ENCODE measurements at places on chromosomes 2 and 18.

GRCh38 chr2:192030289-192030688 is 164.4 kb downstream of the TMEFF2 start:
- DNase-seq: no peak

DNA sequence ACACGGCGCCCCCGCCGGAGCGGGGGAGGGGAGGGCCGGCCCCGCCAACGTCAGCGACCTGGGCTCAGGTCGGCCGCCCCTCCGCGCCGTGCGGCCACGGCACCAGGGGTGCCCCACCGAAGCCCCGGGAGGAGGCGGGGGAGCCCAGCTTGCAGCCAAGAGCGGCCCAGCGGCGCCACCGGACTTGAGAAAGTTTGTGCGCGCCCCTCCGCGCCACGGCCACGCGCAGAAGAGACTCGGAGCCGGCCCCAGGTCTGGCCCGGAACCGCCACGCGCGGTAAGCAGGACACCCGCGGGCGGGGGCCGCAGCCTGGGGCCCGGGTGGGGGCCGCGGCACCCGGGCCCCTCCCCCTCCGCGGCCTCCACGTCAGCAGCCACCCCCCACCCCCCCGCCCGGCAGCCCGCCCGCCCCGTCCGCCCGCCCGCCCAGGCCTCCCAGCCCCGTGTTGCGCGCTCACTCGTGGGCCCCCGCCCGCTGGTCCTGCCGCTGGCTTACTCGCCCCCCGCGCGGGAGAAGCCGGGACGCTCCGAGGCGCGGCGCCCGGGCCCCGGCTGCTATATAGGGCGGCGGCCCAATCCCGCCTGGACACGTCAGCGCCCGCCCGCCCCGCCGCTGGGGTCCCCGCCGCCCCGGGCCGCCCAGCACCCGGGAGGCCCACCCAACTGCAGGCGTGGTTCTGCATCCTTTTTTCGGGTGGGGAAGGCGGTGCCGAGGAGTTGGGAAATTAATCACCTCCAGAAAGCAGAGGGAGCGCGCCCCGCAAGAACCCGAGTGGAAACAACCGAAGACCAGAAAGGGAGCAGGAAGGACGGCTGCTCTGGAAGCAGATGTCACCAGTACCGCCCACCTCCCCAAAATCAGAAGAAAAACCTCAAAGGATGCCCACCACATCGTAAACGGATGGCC is 42.9 kb downstream of the HDLBP start:
- DNase-seq: peak; percentile 89

GRCh38 chr2:67243919-67244318 is 153.2 kb upstream of the ETAA1 start:
- no peak for DNase-seq

- no peak for DNase-seq
Observed at GRCh38 chr2:101827246-101827645, 129.7 kb downstream of the MAP4K4 start.

DNA sequence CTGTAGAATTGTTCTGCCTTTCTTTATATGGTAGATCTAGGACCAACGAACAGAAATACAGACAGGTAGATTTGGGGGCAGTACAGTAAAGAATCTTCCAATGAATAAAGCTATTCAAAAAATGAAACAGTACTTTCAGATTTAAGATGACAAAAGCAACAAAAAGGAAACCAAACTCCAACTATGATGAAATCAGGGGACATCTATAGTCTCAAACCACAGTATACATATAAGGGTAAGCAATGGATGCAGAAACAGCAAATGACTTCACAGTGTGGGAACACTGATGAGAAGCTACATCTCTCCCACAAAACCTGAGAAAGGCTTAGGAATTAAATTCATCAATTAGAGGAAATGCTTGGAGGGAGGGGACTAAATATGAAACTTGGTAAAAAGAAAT is 202.5 kb downstream of the CTNNA2 start:
- no peak for DNase-seq

DNA sequence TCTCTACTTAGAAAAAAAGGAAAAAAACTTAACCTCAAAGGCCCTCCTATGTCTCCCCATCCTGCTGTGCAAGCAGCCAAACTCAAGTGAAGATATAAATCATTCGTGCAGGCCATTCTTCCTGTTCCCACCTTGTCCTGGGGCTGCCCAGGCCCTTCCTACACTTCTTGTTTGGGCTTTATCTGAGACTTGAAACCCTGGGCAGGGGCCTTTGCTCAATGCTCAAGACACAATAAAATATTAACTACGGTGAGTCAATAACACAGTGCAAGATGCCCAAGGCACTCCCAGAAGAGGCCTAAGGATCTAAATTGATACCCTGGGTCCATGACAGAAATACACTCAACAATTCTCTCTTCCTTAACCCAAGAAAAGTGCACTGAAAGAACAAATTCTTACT is 67.6 kb downstream of the TBC1D8 start:
- DNase-seq: no peak

GRCh38 chr2:168738062-168738461 is 64.4 kb upstream of the NOSTRIN start:
- DNase-seq: no peak

- DNase-seq: no peak
Observed at GRCh38 chr2:141317986-141318385, 812.8 kb downstream of the LRP1B start.

- DNase-seq: peak; percentile 57
Observed at GRCh38 chr2:197131558-197131855, 179.1 kb downstream of the ANKRD44 start.

DNA sequence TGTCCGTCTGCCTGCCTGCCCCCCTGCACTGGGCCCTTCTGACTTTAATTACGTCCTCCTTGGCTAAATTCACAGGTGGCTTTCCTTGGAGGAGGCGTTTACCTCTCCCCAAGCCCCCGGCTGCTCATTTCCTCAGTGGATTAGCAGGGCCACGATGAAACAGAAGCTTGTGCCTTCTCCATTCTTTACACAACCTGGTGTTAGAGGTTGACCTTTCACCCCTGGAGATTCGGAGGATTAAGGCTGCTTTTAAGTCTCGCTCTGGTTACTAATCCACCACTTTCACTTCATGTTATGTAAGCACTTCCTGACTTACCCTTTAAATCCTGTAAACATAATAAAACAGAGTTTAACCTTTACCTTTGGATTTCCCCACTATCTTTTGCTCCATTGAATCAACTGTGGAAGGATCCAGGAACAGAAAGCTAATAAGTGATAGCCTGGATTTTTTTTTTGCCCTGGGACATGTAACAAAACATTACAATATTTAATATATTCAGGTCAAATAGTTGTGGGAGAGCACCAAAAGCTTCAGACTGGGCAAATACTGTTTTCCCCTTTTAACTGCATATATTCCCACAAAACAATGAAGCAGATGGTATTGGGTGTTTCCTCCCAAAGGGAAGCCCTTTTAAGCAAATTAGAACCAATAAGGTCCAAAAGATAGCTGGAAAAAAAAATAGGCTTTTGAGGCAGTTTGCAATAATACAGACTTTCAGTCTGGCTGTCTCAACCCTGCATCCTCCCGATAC is 370.2 kb downstream of the EN1 start:
- DNase-seq: no peak

- DNase-seq: peak; percentile 33
Observed at GRCh38 chr2:102839668-102840388, 78.0 kb downstream of the TMEM182 start.

DNA sequence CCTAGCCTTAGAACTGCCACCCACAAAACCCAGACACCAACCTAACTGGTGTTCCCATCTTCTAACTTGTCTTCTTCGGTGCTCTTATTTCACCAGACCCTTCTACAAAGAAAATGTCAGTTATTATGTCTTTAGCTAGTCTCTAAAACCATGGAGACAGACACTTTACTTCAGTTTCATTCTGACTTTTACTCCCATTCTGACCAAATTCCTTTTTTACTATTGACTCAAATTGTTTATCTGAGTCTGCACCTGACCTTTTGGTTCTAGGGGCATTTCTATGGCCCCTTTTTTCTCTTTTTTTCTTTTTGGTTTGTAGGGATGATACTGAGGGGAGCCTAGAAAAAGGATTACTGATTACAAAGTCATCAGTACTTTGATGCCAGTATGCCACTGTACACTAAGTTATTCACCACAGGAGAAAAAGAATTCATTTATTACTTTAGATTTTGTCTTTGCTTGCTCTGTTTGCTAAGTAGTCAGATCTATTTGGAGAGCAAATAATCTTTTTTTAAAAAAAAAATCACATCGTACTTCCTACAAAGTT is 6.8 kb upstream of the SLC1A4 start:
- peak; percentile 71 for DNase-seq

GRCh38 chr2:25000503-25001324 is 29.0 kb upstream of the DNAJC27 start:
- no peak for DNase-seq

- no peak for DNase-seq
Observed at GRCh38 chr18:25144820-25145219, 207.1 kb downstream of the ZNF521 start.

- no peak for DNase-seq
Observed at GRCh38 chr2:52857722-52858121, 909.9 kb upstream of the CHAC2 start.

- DNase-seq: peak; percentile 24
Observed at GRCh38 chr18:79917853-79918614, 33.4 kb downstream of the SLC66A2 start.

DNA sequence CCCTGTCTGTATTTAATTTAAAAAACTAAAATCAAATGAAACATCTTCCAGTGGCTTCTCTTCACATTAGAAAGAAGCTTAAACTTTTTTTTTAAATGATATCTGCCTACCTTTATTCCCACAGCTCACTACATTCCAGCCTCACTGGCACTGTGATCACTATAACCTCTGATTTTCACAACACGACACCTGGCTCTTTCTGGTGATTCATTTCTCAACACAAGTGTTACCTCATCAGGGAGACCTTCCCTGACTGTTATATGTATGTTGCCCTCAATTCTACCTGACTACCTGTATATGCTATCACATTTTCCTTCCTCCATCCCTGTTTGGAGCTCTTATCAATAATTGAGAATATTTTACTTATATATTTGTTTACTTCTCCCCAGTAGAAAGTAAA is 76.6 kb downstream of the BAZ2B start:
- DNase-seq: no peak

- no peak for DNase-seq
Observed at GRCh38 chr2:225100856-225101294, 58.6 kb upstream of the DOCK10 start.

DNA sequence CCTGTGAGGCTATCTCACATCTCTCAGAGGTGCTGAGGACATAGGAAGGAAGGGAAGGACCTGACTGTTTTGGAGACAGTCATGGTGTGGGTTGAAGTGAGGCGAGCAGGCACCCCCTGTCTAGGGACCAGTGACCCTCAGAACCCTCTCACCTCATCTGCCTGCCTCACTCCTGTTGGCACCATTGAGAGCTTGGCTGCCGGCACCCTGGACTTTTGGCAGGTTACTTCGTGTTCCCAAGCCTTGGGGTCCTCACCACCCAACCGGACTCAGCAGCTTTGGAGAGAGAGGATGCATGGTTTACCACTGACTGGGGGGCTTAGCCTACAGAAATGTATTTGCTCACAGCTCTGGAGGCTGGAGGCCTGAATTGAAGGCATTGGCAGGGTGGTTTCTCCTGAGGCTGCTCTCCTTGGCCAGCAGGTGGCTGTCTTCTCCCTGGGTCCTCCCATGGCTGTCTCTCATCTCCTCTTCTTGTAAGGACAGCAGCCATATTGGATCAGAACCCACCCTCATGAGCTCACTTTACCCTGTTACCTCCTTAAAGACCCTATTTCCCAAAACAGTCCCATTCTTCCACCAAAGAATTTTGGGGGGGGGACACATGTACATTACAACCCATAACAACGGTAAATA is 142.0 kb downstream of the TSN start:
- DNase-seq: peak; percentile 72

- no peak for DNase-seq
Observed at GRCh38 chr2:43853141-43854081, 14.6 kb downstream of the ABCG8 start.

GRCh38 chr2:190354003-190354690 is 10.8 kb downstream of the INPP1 start:
- DNase-seq: no peak

DNA sequence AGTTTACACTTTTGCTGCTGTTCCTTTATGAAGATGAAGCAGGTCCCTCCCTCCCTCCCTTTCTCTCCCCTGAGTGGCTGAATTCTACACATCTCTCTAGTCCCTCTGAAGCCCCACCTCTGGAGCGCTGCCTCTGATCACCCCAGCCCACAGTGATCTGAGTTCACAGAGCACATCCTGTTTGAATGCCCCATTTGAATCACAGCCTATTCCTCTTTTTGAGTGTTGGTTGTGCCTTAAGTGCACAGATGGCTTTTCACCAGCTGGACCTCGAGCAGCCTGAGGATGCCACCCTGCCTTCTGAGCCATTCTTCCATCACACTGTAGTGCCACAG is 87.1 kb downstream of the ITGB1BP1 start:
- no peak for DNase-seq

GRCh38 chr2:168895771-168896170 is 5.3 kb upstream of the G6PC2 start:
- DNase-seq: no peak

- no peak for DNase-seq
Observed at GRCh38 chr2:190267302-190267701, 52.3 kb downstream of the HIBCH start.

DNA sequence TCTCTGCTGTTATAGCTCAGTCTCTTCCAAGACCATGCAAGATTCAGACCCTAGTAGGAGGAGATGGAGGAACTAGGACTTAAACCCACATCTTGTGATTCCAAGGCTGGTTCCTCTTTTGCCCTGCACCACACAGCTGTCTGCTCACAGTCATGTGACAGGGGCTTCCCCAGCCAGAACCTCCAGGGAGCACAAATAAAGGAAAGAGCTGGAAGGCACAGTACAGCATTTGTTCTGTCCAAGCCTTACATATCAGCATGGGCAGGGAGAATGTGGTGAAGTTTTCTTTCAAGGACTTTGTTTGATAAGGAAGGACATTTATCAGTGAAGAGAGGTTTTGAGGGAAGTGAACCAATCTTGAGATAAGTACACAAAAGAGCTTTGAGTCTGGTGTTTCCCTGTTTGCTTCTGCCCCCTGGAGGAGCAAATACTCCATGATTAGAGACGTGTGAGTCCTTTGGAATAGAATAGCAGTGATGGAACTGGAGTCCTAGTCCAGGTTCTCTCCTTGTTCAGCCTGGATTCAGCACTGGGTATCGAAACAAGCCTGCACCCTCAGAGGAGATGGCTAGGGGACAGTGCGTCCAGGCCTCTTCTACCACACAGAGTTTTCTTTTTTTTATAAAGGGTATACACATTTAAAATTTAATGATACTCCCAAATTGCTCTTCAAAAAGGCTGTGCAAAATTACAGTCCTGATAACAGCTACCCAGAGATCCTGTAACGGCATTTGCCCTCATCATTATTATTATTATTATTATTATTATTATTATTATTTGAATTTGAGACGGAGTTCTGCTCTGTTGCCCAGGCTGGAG is 24.6 kb upstream of the CASP10 start:
- DNase-seq: peak; percentile 76

- DNase-seq: no peak
Observed at GRCh38 chr2:200794143-200794542, 17.6 kb upstream of the BZW1 start.

DNA sequence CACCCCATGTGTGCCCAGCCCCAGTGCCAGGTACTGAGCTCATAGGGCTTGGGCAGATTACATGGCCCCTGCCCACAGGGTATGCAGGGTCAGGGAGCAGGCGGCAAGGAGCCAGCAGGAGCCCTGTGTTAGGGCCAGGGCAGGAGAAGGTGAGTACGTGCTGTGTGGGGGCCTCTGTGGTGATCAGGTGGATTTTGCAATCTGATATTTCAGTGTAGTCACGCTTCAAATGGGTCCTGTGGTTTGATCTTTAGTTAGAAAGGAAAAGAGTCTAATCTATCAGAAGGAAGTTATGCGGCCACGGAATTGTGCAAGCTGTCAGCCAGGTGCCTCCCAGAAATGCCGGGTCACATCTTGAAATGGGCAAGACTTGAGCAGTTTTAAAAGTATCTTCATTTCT is 13.9 kb downstream of the UBE2F start:
- no peak for DNase-seq
